ENCODE measurements at places on chromosomes 3 and 15. TPM values are rescaled to one million over a fixed set of nuclear protein-coding genes. Genes with fewer than 3 reads are reported as not detected.
A peak's percentile ranks its signal among the peaks of the same experiment; 100 is the strongest.

DNA sequence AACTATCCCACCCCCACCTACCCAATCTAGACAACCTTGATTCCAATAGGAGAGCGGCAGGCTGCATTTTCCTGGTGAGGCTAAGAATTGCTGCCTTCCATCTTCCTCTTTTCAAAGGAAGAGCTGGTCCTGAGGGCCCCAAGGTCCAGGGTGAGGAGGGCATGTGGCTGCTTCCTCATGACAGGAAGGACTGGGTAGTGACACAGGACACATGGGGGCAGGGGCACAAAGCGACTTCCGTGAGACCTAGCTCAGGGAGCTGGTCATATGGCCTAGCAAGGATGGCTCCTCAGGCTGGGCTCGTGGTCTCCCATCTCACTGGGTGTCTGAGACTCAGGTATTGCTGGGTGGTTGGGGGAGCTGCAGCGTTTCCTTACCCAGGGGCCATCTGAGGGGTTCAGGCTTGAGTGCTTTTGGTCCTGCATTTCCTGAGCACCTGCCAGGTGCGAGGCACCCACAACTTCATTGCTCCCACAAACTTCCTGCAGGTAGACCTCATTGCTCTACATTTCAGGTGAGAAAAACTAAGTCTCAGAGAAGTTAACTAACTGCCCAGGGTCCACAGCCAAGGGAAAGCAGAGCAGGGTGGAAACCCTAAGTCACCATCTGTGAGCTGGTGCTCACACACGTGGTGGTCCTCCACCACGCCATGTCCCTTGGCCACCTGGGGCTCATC lies 160.0 kb upstream of the TLE3 start:
- no peak overlapping the region for H3K4me3 ChIP-seq
- no peaks in the 10 kb centered on the region for H3K36me3 ChIP-seq
- peaks cover 19% of the 10 kb centered on the region for H3K4me1 ChIP-seq
- no peaks in the 10 kb centered on the region for H3K27me3 ChIP-seq
- DNase-seq: peak; percentile 49

DNA sequence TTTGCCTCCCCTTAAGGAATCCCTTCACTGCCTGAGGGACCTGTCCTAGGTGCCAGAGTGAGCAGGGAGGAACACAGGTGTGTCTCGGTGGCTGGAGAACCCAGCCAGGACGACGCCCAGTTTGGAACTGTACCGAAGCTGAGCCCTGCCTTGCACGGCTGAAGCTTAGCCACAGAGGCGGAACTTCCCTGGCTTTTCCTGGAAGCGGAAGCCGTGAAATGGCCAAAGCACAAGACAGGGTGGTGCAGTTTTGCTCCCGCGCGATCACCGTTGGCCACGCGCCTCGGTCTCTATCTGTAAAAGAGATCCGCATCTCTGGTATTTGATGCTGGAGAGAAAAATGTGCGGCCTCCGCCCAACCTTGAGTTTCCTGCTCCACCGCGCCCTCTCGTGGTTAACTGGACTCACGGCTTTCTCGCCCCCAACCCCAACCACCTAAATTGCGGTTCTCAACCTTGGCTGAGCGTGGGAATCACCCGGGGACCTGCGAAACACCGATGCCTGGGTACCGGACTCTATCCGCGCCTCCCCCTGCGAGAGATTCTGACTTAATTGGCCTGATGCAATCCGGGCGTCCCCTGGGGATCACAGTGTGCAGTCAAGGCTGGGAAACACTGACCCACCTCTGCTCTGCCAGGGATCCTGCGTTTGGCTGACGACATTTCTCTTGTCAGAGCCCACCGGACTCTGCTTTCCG lies 70.7 kb upstream of the ABHD2 start:
- H3K27ac ChIP-seq: peak overlapping the region; percentile 85
- H3K4me3 ChIP-seq: peak overlapping the region; percentile 39
- H3K4me1 ChIP-seq: peaks cover 26% of the 10 kb centered on the region
- DNase-seq: peak; percentile 84

DNA sequence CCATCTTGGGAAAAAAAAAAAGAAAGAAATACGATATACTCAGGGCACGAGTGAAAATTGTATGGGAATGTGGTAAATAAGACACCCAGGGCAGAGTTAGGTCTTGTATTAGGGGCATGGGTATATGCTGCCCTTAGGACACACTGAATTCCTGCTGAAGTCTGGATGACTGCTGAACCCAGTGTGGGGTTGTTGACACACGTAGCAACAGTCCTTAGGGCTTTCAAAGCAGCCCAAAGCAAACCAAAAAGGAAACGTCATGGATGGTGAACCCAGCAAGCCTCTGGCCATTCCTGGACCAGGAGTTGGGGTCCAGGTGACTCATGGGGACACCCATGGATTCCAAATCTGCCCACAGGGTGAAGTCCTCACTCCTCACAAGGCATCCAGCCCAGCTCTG lies 27.1 kb upstream of the SEMA3F start:
- H3K27ac ChIP-seq: no peak overlapping the region
- no peaks in the 10 kb centered on the region for H3K27me3 ChIP-seq
- no peaks in the 10 kb centered on the region for H3K36me3 ChIP-seq
- no peak for DNase-seq
- no peak overlapping the region for H3K4me3 ChIP-seq

GRCh38 chr15:99631255-99631654 lies 65.5 kb downstream of the MEF2A start:
- peak overlapping the region; percentile 55 for H3K27ac ChIP-seq
- H3K4me3 ChIP-seq: no peak overlapping the region
- peaks cover 30% of the 10 kb centered on the region for H3K4me1 ChIP-seq
- DNase-seq: no peak

DNA sequence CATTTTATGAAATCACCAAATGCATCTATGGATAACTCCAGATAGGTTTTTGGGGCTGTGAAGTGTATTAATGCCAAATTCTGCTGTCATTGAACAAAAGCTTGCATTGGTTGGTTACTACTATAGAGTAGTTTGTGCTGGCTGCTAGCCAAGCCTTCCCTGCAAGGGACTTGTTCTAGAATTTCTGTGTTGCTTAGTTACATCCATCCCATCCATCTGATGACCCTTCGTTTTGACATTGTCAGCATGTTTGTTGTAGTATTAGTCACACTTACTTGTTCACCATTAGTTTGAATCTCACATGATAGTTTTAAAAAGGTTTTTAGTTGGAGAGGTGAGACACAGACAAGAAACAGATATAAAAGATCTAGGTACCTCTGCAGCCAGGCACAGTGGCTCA lies 7.0 kb upstream of the NIPA2 start:
- no peaks in the 10 kb centered on the region for H3K4me1 ChIP-seq
- no peak overlapping the region for H3K27ac ChIP-seq
- no peak for DNase-seq

GRCh38 chr15:63463793-63464192 lies 40.6 kb upstream of the USP3 start:
- no peak for DNase-seq
- H3K36me3 ChIP-seq: no peaks in the 10 kb centered on the region

GRCh38 chr3:131544557-131544956 lies 41.8 kb upstream of the MRPL3 start:
- no peaks in the 10 kb centered on the region for H3K36me3 ChIP-seq
- no peak for DNase-seq
- peak overlapping the region; percentile 45 for H3K27ac ChIP-seq
- H3K4me3 ChIP-seq: no peak overlapping the region

- no peaks in the 10 kb centered on the region for H3K27me3 ChIP-seq
- H3K4me3 ChIP-seq: no peak overlapping the region
- DNase-seq: no peak
Observed at GRCh38 chr15:80367094-80367493, 37.1 kb upstream of the ARNT2 start.

DNA sequence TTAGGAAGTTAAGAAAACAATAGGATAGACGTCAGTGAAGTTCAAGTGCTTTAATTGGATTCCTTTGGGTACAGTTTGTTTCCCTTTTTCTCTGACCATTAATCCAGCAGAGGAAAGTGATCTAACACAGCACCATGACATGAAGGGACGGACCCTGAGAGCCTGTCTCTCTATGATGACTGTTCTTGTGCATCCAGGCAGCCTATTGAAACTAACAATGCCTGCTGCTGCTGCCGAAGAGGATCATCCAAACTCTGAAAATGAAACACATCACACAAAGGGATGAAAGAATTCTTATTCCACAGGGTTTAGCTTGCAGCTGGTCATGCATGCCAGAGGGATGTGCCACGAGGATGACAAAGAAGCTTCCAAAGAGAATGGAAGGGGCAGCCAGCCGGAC lies 75.5 kb downstream of the ZBTB20 start:
- DNase-seq: no peak
- H3K4me1 ChIP-seq: peaks cover 47% of the 10 kb centered on the region
- no peaks in the 10 kb centered on the region for H3K27me3 ChIP-seq
- peak overlapping the region; percentile 56 for H3K27ac ChIP-seq
- H3K36me3 ChIP-seq: no peaks in the 10 kb centered on the region

Gene TEX55
- not detected for total RNA-seq

Gene HRG
- total RNA-seq: not detected

Gene MYLK
- total RNA-seq: 16.8 TPM

Data from heart left ventricle (tissue), 16 donors.